Stimulated activated CD8-positive, alpha-beta memory T cell treated with anti-CD3 and anti-CD28 coated beads, Interleukin-4, amount 100 ng/mL, for 48 hours (primary cell): ENCODE measurements at places on chromosomes 2 and 18.
A peak's percentile ranks its signal among the peaks of the same experiment; 100 is the strongest.

GRCh38 chr2:75221862-75222261 is 22.5 kb upstream of the TACR1 start:
- no peak for DNase-seq

DNA sequence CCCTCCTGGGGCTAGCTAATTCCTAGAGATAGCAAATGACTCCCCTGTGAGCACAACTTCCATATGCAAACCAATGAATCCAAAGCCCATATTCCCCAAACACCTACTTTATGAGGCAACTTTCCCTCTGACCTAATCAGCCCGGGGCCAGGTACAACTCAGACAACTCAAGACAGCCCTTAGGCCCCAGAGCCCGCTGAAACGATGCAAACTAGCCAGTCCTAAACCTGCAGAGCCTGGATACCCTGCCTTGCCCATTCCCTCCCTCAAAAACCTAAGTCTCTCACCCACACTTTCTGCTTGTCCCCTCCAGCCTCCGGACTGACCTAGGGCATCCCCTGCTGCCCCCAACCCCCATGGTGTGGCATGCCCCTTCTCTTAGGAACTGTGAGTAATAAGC is 142.8 kb downstream of the ACTR3 start:
- no peak for DNase-seq

- DNase-seq: no peak
Observed at GRCh38 chr2:234679741-234680687, 183.1 kb upstream of the ARL4C start.

- DNase-seq: no peak
Observed at GRCh38 chr2:191724015-191724414, 46.1 kb downstream of the NABP1 start.

- no peak for DNase-seq
Observed at GRCh38 chr18:10119991-10120390, 206.2 kb downstream of the VAPA start.

DNA sequence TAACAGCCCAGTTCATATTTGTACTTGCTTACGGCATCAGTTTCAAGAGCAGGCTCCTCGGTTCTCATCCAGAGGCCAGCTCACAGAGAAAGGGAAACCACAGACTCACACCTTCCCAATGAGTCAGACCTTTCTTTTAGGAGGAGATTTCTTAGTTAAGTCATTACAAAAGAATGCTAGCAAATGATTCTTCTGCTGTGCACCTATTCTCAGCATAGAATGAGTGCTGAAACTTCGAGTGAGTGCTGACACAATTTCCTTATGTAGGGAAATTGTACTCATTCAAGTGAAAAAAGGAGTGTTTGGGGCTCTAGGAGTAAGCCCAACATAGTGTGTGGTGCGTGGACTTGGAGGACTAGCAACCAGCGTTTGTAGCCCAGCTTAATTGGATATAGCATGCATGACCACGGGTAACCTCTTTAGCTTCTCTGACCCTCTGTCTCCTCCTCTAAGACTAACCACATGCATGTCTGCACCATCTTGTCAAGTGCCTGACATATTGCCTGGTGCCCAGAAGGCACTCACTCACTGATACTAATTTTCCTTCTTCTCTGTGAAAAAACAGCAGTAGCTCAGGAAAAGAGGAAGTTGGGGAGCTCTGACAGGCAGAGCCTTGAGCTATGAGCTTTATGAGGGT is 87.0 kb downstream of the ALPK2 start:
- peak; percentile 66 for DNase-seq

DNA sequence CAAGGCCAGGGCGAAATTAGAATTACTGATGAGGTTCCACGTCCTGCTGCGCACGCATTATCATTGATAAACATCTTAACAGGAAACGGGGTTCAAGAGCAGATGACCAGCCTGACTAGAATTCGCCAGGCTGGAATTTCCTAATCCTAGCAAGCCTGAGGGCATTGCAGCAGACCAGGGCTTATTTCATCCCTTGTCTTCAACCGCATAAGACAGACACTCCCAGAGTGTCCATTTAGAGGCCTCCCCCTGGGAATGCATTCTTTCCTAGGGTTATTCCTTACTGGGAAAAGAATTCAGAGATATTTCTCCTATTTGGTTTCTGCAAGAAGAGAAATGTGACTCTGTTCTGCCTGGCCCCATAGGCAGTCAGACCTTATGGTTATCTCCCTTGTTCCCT is 486.8 kb downstream of the DPP10 start:
- DNase-seq: no peak

DNA sequence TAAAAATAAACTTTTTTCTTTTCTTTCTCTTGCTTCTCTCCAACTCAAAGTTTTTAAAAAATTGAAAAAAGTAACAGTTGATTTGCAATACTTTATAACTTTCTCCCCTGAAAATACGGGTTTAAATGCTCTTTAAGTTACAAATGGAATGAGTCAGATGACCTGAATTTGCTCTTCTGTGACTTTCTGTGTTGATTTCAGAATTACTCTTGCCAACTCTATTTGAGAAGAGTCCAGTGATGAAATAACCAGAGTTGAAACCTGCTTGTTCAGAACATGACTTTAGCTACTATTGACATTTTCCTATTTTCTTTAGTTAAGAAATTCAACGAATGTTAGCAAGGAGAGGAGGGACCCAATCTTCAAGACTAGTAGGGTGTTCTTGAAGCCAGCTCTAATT is 146.1 kb upstream of the ZSWIM2 start:
- DNase-seq: no peak

GRCh38 chr2:156436497-156437085 is 412 bp downstream of the GPD2 start:
- peak; percentile 50 for DNase-seq
